ENCODE measurements at places on chromosomes 3 and 15.
A peak's percentile ranks its signal among the peaks of the same experiment; 100 is the strongest.

DNA sequence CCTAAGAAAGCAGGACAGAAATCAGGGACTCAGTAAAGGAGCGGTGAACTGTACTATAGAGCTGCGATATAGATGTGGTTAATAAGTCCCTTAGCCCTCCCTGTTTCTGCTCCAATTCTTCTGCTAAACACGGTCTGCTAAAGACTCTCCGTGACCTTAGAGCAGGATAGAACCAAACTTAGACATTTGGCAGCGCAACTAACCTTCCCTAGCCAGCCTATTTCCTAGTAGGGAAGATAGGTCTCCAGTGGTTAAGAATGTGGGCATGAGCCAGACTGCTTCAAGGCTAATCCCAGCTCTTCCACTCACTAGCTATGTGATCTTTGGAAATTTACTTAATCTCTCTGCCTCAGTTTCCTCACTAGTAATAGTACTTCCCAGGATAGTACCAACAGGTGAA is 193.6 kb upstream of the IL12A start:
- H3K36me3 ChIP-seq, result peaks cover 9% of the 10 kb centered on the region
- H3K27ac ChIP-seq, result peak overlapping the region; percentile 24
- peaks cover 89% of the 10 kb centered on the region for H3K4me1 ChIP-seq
- no peak for DNase-seq

- DNase-seq, result no peak
- no peaks in the 10 kb centered on the region for H3K4me1 ChIP-seq
- H3K36me3 ChIP-seq, result no peaks in the 10 kb centered on the region
- H3K27ac ChIP-seq, result no peak overlapping the region
- no peak overlapping the region for H3K4me3 ChIP-seq
- peaks cover 2% of the 10 kb centered on the region for H3K27me3 ChIP-seq
Measured at GRCh38 chr15:29203718-29204368, 65.8 kb downstream of the NSMCE3 start.

- 0 out of 2 replicates have a peak, but pooled peaks cover 2% of the 10 kb centered on the region for H3K36me3 ChIP-seq
- peaks cover 28% of the 10 kb centered on the region for H3K4me1 ChIP-seq
- no peak overlapping the region for H3K4me3 ChIP-seq
- no peak for DNase-seq
Measured at GRCh38 chr3:12178091-12178820, 19.5 kb upstream of the TIMP4 start.

DNA sequence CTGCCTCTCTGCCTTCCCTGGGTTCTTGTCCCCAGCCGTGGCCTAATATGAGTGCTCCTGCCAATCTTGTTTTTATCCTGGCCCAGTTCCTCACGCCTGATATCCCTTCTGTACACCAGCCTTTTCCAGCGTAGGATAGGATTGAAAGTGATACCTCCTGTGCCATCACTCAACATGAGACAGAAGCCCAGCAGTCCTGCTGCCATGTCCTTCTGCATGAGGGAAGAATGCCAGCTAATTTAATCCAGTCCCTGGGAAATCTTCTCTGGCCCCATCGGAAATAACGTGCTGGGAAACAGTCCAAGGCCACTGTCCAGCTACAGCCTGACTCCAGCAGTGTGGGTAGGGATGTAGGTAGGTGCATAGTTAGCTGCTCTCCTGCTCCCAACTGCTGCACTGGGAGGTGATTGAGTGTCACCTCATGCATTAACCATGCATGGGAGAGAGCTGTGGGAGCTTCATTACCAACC is 92.0 kb upstream of the TPM1 start:
- no peak overlapping the region for H3K27ac ChIP-seq
- H3K4me3 ChIP-seq, result no peak overlapping the region
- DNase-seq, result no peak
- peaks cover 7% of the 10 kb centered on the region for H3K4me1 ChIP-seq
- H3K27me3 ChIP-seq, result peaks cover 4% of the 10 kb centered on the region

DNA sequence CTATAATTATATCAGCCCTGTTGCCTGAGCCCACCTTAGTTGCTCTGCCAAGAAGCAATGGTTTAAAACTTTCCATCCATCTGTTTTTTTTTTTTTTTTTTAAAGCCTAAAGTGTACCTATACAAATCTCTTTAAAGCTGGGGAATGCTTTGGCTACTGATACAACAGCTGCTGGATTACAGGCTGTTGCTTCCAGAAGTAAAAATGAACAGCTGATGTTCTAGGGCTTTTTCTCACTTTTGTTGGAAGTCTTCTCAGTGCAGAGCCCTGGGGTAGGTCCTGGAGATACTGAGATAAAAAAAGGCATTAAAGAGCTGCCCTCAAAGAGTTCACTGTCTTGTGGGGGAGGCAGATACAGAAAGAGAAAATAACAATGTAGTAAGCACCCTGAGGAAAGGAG is 218.1 kb downstream of the NLGN1 start:
- DNase-seq, result no peak
- no peaks in the 10 kb centered on the region for H3K27me3 ChIP-seq
- peaks cover 22% of the 10 kb centered on the region for H3K36me3 ChIP-seq
- no peak overlapping the region for H3K27ac ChIP-seq

- H3K4me1 ChIP-seq, result no peaks in the 10 kb centered on the region
- H3K27ac ChIP-seq, result no peak overlapping the region
- H3K36me3 ChIP-seq, result no peaks in the 10 kb centered on the region
- no peak for DNase-seq
- peaks cover 2% of the 10 kb centered on the region for H3K27me3 ChIP-seq
Measured at GRCh38 chr3:68088636-68089035, 434.2 kb upstream of the SUCLG2 start.

DNA sequence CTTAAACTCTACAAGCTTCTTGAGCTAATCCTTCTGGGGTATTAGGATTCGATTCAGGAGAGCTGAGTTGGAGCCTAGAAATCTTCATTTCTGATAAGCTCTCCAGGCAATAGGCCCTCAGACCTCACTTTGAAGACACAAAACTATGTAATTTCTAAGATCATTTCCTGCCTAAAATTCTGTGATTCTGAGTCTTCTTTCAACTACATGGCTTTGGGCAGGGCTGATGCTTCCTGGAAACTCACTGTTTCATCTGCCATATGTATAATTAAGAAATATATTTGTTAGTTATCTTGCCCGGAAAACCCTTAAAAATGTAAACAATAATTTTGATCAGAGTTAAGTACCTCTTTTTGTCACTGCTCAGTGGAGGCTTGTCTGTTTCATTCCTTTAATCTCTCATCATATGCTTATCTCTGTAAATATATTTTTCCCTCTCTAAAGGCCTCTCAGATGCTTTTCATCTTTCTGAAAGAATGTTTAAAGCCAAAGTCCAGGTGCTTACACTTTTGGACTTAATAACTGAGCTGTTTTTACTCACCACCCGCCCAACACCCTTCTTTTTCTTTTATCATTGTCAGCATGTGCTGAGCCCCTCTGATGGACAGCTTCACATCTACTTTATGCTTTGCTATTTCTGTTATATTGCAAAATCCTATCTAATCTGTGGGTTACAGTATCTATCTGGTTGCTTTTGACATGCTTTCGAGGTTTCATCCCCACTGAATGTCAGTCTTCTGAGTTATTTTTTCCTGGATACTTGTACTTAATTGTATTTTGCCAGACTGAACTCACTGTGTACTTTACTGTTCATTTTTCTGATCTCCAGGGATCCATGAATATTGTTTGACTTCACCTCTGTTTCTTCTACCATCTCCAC is 38.2 kb downstream of the FILIP1L start:
- peaks cover 10% of the 10 kb centered on the region for H3K36me3 ChIP-seq
- H3K4me3 ChIP-seq, result no peak overlapping the region
- H3K4me1 ChIP-seq, result peaks cover 70% of the 10 kb centered on the region

GRCh38 chr3:180802837-180803236 is 109.6 kb upstream of the FXR1 start:
- no peak overlapping the region for H3K4me3 ChIP-seq
- H3K4me1 ChIP-seq, result no peaks in the 10 kb centered on the region
- DNase-seq, result peak; percentile 9

GRCh38 chr3:2246873-2247648 is 148.4 kb downstream of the CNTN4 start:
- H3K4me3 ChIP-seq, result no peak overlapping the region
- H3K36me3 ChIP-seq, result no peaks in the 10 kb centered on the region
- H3K27me3 ChIP-seq, result no peaks in the 10 kb centered on the region
- no peaks in the 10 kb centered on the region for H3K4me1 ChIP-seq
- H3K27ac ChIP-seq, result no peak overlapping the region

GRCh38 chr3:13093687-13094086 is 20.5 kb upstream of the IQSEC1 start:
- peaks cover 38% of the 10 kb centered on the region for H3K27me3 ChIP-seq
- H3K36me3 ChIP-seq, result no peaks in the 10 kb centered on the region
- no peaks in the 10 kb centered on the region for H3K4me1 ChIP-seq
- no peak overlapping the region for H3K27ac ChIP-seq
- H3K4me3 ChIP-seq, result no peak overlapping the region

DNA sequence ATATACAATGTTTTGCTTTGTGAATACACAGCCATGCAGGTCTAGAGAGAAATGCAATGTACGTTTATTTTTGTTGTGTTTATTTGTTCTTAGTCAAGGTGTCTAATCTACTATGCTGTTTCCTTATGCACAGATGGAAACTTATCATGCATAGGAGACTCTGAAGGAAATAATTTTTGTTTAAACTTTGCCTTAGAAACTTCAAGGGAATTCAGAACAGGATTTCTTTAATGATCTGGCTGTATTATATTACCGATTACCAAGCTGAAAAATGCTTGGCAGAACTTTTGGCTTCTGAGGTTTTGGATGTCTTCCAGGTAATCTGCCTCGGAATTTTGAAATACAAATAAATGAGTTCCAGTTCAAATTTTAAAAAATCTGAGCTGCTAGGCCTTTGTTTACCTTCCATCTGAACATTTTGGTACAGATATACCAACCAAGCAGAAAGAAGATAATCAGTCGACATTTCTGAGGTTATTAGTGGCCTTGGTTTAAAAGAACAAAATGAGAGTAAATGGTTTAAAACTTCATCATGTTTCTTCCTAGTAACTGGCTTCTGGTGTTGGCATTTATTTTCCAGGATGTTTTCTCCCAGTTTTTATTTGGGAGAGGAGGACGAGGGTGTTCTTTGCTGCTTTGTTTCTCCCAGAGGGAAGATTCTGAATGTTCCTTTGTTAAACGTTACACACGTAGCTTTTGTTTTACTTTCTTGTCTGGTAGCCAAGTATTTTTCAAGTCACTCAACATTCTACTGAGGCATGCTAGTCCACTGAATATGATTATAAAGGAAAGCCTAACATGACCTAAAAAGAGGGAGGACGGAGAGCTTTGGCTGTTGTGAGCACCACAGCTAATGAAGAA is 421.8 kb upstream of the TBL1XR1 start:
- H3K27me3 ChIP-seq, result no peaks in the 10 kb centered on the region
- H3K27ac ChIP-seq, result peak overlapping the region; percentile 66
- no peaks in the 10 kb centered on the region for H3K36me3 ChIP-seq
- peak; percentile 27 for DNase-seq
- peaks cover 35% of the 10 kb centered on the region for H3K4me1 ChIP-seq
- H3K4me3 ChIP-seq, result peak overlapping the region; percentile 52

GRCh38 chr3:62109534-62109933 is 263.8 kb downstream of the FEZF2 start:
- peaks cover 2% of the 10 kb centered on the region for H3K27me3 ChIP-seq
- H3K27ac ChIP-seq, result peak overlapping the region; percentile 65
- no peak overlapping the region for H3K4me3 ChIP-seq
- peaks cover 5% of the 10 kb centered on the region for H3K36me3 ChIP-seq
- peak; percentile 94 for DNase-seq

DNA sequence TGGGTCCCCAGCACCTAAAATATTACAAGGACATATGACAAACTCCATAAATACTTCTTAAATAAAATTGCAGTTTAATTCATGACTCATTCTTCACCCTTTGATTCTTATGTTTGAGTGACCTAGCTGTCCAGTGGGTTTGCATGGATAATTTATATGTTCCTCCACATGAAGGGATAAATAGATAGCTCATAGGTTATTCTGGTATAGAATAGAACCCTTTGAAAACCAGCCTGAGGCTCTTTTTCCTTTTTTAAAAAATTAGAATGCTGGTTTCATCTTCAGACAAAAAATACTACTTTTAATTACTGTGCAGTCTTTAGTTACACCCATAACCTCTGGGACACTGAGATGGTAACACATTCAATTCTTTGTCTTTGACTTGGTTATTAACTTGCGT is 97.1 kb upstream of the SAMMSON start:
- peaks cover 11% of the 10 kb centered on the region for H3K4me1 ChIP-seq
- DNase-seq, result no peak
- H3K27ac ChIP-seq, result no peak overlapping the region
- H3K36me3 ChIP-seq, result no peaks in the 10 kb centered on the region

- H3K27ac ChIP-seq, result no peak overlapping the region
- H3K4me1 ChIP-seq, result peaks cover 18% of the 10 kb centered on the region
- H3K4me3 ChIP-seq, result no peak overlapping the region
Measured at GRCh38 chr15:65659502-65660052, 37.8 kb downstream of the SLC24A1 start.

- no peaks in the 10 kb centered on the region for H3K27me3 ChIP-seq
- H3K27ac ChIP-seq, result no peak overlapping the region
- peaks cover 14% of the 10 kb centered on the region for H3K36me3 ChIP-seq
- H3K4me1 ChIP-seq, result no peaks in the 10 kb centered on the region
- DNase-seq, result no peak
Measured at GRCh38 chr3:52859686-52860423, 25.0 kb upstream of the MUSTN1 start.

GRCh38 chr3:8741581-8742261 is 8.1 kb downstream of the CAV3 start:
- H3K27ac ChIP-seq, result peak overlapping the region; percentile 69
- no peaks in the 10 kb centered on the region for H3K36me3 ChIP-seq
- peak overlapping the region; percentile 81 for H3K4me3 ChIP-seq
- H3K27me3 ChIP-seq, result peaks cover 15% of the 10 kb centered on the region
- H3K4me1 ChIP-seq, result peaks cover 57% of the 10 kb centered on the region

DNA sequence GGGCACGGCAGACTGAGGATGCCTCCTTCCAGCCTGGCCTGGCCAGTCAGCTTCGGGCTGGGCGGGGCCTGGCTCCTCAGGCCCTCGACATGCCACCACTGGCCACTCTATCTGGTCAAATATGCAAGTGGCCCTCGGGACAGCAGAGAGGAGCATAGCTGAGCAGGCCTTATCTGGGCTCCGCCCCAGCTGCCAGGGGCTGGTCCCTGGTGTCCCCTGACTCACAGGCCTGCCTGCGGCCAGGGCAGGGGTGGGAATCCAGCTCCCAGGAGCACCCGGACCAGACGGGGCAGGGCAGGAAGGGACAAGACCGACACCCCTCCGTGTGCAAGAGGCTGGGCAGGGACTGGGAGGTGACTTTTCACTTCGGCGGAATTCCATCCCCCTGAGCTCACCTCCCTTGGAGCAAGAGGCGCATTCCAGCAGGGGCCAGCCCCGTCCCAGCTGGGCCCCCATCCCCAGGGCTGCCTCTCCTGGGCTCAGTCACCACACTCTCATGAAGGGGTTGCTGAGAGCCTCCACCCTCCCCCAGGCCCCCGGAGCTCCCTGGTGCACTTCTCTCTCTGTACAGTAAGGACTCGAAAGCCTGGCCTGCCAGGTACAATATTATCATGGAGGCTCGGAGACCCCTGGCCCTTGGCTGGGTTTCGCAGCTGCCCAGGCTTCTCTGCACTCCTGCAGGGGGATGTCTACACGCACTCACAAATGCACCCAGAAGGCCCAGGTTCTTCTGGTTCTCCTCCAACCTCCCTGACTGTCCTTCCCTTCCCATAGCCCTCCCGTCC is 29.5 kb downstream of the WNT7A start:
- H3K27me3 ChIP-seq, result peaks cover 7% of the 10 kb centered on the region
- peak; percentile 1 for DNase-seq
- no peak overlapping the region for H3K27ac ChIP-seq
- H3K36me3 ChIP-seq, result no peaks in the 10 kb centered on the region
- no peak overlapping the region for H3K4me3 ChIP-seq
- no peaks in the 10 kb centered on the region for H3K4me1 ChIP-seq

Measured in HFFc6 (cell line).